ENCODE measurements at places on chromosomes 6 and 20.

GRCh38 chr20:43749734-43750294 is 23.0 kb upstream of the GTSF1L start:
- DNase-seq, result peak; percentile 62

DNA sequence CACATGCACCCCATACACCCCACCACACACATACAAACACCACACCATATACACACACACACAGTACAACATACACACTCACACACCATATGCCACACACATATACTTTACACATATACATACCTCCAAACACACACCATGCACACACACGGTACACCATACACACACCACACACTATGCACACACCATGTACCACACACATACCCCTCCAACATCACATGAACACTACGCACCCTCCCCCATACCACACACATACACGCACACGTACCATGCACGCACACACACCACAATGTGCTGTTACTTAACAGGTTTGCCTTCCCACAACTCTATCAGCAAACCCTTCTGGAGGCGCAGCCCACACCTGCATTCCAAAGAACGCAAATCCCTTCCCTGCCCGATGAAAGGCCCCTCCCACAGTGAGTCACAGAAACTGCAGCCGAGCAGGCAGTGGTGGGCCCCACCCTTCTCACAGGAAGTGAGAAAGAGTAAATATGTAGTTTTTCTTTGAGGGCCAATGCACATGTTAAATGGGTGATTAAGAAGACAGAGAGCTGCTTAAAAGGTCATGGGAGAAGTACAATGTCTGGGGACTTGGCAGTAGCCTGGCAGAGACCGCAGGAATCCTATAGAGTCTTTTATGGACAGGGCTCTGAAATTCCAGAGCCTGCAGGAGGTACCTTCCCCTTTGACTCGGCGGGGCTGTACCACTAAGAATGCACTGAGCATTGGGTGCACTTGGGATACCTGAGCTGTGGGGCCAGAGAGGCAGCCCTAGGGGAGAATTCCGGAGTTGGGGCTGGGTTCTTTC is 34.1 kb upstream of the EZR start:
- peak; percentile 72 for DNase-seq

DNA sequence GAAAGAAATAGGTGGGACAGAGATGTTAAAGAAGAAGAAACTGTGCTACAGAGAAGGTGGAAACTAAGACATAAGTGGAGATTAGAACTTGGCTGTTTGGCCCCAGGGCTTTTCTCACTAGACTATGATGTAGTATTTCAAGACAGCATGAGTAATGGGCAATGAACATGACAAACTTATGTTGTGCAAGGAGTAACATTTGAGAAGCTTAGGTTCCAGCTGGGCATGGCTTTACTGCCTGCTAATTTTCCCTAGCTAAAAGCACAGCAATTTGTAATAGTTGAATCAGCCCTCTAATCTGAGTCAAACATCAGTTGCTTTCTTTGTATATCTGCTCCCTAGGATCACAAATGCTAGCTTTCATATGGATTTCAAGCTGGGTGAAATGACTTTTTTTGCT is 294.3 kb upstream of the BMP2 start:
- DNase-seq, result no peak

DNA sequence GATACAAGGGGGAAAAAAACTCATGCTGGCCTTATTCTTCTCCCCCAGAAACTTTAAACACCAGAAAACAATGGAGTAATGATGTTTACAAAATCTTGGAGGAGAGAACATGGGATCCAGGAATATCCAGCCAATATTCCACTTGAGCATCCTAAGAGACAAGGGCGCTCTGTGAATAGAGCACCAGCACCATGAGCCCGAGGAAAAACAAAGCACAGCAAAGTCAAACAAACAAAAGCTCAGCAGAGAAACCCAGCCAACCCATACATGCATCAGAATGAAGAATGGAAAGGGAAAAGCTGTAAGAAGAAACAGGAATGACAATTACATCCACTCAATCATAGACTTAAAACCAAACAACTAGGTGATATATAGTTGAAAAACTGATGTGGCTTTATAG is 4.6 kb upstream of the NAA20 start:
- no peak for DNase-seq

GRCh38 chr6:34177181-34177591 is 31.3 kb upstream of the GRM4 start:
- DNase-seq, result no peak

DNA sequence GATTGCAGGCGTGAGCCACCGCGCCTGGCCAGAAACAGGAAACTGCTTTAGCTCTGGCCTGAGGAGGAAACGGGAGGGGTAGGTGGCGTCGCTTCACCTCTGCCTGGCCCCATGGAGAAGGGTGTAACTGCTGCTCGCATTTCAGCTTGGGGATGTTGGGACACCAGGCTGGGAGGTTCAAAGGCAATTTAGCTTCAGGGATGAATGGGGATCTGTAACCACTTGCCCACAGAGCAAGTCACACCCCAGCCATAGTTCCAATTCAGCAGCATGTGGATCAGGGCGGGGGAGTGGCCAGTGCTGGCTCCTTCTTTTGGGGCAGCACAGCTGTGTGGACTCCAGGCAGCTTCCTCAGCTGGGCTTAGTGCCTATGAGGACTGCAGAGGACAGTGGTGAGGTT is 34.8 kb upstream of the NUP153 start:
- no peak for DNase-seq

GRCh38 chr20:10218536-10219451 is at the start of gene SNAP25:
Gene SNAP25 (plus strand): TSS chr20:10218830. CDS start chr20:10275492, 56,662 bp downstream.
- no peak for DNase-seq

- no peak for DNase-seq
Measured at GRCh38 chr6:154805288-154805911, 72.2 kb downstream of the SCAF8 start.

DNA sequence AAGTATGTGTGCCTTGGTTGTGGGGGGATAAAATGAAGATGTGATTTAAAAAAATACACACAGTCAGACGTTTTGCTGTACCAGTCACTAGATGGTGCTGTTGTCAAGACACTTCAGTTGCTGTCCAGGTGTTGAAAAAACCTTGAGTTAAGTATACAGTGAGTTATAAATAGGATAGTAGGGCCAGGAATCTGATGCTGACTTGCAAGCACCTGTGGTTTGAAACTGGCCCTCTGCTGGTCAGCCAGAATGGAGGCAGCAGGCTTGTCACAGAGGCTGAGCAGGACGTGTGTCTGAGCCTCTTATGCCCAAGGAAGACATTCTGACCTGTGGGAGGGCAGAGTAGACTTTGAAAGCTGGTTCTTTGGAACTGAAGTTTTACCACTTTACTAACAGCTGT is 27.8 kb downstream of the RNF8 start:
- DNase-seq, result no peak

DNA sequence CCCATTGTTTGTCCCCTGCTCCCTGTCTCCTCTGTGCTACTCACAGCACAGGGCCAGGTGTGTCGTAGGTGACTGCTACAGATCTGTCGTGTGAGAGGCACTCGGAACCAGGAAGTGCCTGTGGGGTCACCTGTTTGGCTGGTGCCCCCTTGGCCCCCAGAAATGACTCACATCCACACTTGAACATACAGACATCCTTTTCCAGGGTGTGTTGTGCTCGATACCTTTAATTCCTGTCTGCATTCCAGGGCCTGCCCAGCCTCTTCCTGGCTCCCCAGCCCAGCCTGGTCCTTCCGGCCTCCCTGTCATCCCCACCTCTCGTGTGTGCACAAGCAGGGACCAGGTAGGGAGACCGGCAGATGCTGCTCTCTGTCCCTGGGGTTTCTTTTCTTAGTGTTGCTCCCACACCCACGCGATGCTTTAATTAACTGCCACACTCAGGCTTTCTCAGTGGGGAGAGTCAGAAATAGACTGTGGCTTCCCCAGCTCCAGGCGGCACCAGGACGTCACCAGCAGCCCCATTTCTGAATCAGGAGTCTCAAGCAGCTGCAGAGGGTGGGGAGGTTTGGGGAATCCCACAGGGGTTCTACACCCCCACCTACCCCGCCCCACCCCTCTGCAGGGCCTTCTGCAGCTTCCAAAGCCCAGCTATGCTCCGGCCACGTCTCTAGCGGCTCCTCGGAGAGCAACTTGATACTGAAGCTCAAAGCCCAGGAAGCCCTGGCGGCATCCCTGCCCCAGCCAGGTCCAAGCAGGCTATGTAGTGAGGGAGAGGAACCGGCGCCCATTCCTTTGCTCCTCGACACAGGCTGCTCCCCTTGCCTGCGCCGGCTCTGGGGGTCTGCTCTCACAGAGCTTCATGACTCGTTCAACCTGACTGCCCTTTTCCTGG is 102.2 kb downstream of the SYCP2 start:
- DNase-seq, result no peak

- DNase-seq, result no peak
Measured at GRCh38 chr6:99091985-99092384, 144.2 kb upstream of the FBXL4 start.

Data from stimulated activated CD8-positive, alpha-beta memory T cell treated with anti-CD3 and anti-CD28 coated beads, Interleukin-2, amount 100 ng/mL, for 1 hour (primary cell).